ENCODE measurements at places on chromosomes 13 and 19.

DNA sequence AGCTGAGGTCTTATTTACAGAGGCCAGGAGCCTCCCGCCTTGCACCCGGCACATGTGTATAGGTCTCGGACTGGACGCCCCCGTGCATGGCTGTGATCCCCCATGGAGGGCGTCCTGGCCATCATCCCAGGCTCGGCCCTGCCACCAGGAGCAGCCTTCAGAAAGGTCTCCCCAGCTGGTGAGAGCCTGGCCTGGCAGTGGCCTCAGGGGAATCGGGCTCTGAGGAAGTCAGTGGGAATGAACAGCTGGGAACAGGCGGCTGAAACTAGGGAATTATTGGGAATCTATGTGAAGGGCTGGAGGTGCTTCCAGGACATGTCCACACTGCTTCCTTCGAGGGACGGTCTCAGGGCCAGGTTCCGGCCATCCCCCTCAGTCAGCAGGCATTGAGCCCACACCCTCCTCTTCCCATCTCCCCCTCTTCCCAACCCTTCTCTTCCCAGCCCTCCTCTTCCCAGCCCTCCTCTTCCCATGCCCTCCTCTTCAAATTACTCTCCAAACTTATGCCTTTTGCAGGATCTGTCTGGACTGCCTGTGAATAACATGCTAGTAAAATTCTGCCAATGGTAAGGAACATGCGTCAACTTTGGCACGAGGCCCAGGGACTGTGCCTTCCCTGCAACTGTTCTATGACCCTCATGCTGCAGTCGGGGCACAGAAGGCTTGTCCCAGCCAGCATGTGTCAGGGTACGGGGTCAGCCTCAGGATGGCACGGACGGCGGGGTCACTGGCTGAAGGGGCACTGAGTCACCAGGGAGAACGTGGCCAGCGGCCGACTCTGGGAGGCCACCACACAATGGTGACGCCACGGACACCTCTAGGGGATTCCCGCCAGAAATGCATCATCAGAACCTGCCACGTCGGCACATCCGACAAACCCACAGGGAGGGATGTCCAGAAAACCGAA is 24.2 kb upstream of the C13orf46 start:
- no peak for DNase-seq

- DNase-seq = no peak
Observed at GRCh38 chr19:43532571-43532961, 422 bp upstream of the ZNF575 start.

GRCh38 chr13:69373747-69374425 is 733.7 kb upstream of the ATXN8OS start:
- DNase-seq = no peak

DNA sequence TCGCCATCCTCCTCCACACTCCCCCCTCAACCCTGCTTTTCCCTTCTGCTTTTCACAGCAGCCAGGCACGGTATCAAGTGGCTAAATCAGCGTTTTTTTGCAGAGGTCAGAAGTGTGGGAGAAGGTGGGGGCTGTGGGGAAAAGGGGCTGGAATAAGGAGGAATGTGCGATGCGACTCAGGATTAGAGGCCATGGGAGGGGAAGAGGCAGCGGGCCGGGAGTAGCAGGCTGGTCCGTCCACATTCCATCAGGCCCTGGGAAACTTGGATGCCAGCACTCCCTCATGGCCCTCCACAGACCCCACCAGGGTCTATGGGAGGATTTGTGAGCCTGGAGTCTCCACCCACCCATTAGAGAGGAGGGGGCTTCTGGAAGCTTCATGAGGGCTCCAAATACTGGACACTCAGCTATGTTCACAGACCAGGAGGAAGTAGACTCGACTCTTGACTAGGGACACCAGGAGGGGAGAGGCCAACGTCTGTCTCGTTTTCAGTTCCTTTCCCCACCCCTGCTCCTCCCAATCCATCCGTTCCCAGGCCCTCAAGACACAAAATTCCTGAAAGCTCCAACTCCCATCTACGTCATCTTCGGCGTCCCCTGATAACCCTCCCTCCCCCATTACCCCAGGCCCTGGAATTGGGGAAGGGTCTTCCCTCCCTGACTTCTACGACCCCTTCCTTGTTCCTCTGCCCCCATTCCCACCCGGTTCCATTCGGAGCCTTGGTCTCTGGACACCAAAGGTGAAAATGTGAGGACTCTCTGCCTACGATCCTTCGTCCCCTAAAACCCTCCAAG is 3.3 kb upstream of the KCNC3 start:
- no peak for DNase-seq

DNA sequence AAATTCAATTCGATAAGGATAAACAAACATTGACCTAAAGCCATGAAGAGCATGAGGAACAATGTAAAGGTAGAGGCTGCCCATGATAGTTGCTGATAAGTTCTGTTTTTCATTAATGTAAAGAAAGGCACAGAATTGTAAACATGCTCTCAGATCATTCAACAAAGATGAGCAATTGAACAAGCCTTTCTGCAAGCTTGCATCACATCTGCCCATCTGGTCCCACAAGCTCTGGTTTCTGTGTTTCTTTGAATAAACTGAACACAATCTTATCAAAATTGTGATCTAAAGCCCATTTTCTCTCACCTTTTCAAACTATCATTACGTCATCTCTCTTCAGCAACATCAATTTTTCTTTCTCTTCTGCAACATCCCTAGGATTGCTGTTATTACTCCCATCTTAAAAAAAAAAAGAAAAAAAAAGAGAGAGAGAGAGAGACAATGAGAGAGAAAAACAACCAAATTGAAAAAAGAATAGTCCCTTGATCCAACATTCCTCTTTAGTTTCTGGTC is 487.2 kb upstream of the GPC6 start:
- no peak for DNase-seq

GRCh38 chr19:19662871-19663255 is 613 bp downstream of the ATP13A1 start:
- no peak for DNase-seq

DNA sequence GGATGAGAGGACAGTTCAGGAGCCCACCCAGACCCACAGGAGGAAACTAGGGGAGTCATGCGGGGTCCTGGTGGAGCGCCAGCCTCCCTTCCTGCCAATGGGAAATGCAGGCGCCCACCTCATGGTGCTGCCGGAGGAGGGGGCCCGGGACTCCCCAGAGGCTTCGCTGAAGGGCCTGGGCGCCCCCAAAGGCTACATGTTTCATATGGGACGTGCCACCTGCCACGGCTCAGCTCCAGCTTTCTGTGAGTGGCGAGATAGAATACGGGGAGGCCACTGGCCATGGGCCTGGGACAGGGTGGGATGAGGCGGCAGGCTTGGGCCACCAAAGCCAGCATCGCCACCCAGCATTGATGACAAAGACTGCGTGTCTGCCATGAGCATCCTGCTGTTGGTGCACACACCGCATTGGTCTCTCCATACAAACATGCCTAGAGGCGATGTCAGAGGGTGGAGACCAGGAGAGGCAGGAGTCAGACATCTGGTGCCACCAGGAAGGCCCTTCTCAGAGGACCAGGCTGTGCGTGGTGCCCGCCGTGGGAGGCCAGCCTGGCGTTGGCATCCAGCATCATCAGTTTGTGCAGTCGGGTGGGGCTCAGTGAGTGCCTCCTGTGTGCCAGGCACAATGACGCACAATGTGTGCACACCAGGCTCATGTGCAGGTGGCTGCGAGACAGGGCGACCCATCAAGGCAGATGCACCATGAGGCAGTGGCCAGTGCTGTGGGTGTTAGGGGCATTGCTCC is 1.2 kb upstream of the F10 start:
- DNase-seq = no peak

- DNase-seq = no peak
Observed at GRCh38 chr13:50417597-50417996, 402.4 kb downstream of the KCNRG start.

DNA sequence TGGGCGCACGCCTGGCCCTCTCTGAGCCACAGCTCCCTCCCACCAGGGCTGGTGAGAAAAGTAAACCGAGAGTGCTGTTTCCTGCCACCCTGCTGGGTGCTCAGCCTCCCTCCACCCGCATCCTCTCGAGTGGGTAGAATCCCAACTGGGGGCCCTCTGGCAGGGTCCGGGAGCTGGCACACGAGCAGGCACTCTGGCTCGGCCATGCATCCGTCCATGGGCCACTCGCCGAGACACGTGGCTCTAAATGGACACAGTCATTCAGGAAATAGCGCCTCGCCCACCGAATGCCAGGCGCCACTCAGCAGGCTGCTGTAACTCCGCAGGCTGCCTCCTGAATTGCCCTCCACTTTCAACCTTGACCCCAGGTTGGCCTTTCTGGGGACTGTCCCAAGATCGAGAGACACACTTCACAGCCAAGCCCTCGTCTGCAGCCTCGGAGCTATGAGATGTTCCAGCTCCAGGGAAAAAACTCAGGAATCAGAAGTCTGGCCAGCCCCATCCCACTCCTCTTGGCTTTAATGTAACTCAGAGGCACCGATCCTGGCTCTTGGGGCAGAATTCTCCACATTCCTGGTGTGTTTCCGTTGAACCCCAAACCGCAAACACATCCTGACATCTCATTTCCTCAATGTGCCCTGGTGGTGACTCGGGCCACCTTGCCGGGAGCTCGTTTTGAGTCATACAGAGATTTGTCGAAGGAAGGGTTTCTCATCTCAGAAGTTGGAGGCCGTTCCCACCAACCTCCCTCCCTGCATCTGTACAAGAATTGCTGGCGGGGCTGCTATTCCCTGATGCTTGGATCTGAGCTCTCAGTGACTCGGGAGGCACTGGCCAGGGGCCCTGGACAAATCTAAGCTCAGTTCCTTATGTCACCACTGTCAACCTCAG is 14.1 kb downstream of the KLF2 start:
- DNase-seq = no peak

GRCh38 chr13:57698851-57699250 is 67.3 kb downstream of the PCDH17 start:
- no peak for DNase-seq

DNA sequence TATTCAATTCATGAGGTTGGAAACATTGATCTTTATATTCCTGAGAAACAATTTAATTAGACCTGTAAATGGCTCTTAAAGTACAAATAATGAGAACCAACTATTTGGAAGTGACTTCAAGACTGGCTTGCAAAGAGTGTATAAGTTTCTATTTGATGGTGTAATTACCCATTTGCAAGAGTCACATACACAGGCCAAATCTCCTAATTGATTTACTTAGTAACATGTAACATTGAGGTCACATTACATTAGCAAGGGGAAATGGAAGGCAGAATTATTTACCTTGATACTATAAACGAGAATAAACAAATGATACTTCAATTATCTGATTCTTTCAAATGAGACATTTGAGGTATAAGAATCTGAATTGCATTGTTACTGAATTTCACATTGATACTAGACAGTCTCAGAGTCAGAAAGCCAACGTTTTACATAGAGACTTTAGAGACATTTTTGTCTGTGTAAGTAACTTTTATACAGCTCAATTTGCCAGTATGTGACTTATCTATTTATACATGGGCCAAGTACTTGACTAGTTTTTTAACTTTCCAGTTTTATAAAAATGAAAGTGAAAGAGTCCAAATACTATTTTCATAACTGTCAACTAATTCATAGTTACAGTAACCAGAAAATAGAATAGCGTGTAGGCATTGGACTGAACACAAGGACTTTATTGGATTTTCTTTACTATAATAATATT is 95.6 kb upstream of the RFC3 start:
- no peak for DNase-seq

- DNase-seq = no peak
Observed at GRCh38 chr13:75489502-75490263, 7.7 kb upstream of the TBC1D4 start.

DNA sequence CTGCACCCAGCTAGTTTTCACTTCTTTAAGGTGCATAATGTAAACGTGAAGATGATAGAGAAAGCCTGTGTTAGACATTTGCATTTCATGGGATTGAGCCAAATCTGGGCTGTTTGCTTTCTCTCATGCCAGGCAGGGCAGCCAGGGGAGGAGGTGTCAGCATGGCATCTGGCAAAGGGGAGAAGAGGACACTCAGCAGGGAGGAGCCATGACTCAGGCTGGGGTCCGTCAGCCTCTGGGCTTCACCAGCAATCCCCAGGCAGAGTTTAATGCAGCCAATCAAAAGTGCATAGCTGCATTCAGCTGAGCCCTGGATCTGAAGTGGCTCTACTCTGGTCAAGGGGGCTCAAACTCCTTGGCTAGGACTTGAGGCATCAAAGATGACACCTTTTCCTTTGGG is 23.5 kb downstream of the EBPL start:
- no peak for DNase-seq

- no peak for DNase-seq
Observed at GRCh38 chr13:73767747-73768315, 366.4 kb downstream of the KLF12 start.

GRCh38 chr13:96963786-96964475 is 30.3 kb downstream of the OXGR1 start:
- DNase-seq = no peak

- no peak for DNase-seq
Observed at GRCh38 chr19:3389876-3390371, 23.5 kb downstream of the NFIC start.

GRCh38 chr13:19069684-19070397 is 111.8 kb downstream of the TUBA3C start:
- DNase-seq = no peak

- no peak for DNase-seq
Observed at GRCh38 chr13:47454986-47455385, 546.1 kb downstream of the SUCLA2 start.

DNA sequence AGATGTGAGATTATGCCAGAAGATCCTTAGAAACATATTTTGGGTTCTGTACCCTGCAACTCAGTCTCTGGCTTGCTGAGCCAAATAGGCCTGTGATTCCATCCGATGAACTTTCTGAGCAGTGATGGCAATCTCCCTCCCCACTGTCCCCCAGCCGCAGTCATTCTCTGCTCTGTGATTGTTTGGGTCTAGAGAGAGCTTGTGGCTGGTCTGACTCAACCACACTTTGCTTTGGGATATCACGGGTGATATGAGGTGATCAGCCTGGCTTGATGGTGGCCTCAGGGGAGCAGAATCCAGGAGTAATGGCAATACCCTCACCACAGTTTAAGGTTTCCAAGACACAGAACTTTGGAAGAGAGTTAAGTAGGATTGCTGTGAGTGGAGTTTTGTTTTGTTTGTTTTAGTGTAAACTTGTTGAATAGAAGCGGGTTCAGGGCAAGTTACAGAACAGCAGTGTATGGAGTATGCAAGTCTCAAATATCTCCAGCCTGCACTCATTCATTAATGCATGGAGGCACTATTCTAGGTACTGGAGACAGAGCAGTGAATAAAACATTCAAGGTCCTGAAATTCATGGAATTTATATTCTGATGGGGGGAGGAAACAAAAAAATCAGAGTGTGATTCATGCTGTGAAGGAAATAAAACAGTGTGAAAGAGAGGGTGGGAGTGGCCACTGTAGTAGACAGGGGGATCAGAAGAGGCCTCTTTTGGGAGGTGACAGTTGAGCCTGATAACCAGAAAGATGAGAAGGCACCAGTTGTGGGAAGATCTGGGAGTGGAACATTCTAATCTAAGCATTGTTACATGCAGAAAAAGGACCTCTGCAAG is 5.3 kb downstream of the SAMD4B start:
- DNase-seq = no peak
